ENCODE measurements at places on chromosomes 13 and 19. TPM values are rescaled to one million over a fixed set of nuclear protein-coding genes. Genes with fewer than 3 reads are reported as not detected.

DNA sequence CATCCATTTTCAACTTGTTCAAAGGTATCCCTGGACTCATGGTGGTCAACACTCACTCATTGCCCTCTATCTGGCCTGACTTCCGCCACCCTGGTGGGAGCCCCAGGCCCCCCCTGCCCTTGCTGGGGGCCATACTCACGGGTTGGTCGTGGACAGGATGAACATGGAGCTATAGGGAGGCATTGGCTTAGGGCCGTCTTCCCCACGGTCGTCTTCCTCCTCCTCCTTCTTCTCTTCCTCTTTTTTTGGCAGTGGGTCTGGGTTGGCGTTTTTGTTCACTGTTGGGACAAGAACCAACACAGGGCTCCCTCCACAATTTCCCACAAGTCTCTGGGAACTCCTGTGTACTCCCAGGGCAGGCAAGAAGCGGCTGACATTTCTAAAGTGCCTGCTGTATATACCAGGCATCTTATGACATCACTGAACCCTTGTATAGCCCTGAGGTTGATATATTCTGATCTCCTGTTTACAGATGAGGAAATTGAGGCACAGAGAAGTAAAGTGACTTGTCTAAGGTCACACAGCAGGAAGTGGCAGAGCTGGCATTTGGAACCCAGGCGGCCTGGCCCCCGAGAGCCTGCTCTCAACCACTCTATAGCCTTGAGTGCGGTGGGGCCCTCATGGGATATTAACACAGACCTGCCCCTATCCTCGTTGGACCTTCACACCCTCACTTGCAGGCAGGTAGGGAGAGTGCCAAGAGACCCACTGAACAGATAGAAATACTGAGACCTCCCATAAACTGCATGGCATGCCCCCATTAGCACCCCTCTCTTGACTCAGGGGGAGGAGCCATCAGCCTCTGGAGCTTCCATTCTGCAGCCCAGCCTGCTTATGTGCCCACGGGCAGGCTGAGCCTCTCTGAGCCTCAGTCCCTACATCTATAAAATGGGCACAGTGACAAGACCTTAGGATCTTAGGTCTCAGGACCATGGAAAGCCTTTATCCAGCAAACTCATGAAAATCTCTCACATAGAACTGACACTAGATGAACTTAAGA is 135.0 kb downstream of the IER2 start:
- no peak for DNase-seq

DNA sequence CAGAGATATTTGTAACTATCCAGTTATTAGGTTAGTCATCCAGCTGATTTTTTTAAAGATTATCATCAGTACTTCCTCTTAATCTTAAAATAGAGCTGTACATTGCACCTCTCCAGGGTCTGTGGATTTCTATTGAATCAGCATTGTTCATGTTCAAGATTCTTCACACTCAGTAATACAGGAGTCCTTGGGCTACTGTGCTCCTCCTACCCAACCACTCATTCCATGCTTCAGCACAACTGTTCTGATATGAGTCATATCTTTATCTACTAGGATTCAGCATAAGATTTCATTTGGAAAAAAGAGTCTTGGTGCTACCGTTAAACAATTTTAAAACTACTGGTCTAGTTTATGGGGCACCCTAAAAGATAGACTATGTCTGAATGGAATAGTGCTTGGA is 357.8 kb downstream of the DCT start:
- DNase-seq: no peak

DNA sequence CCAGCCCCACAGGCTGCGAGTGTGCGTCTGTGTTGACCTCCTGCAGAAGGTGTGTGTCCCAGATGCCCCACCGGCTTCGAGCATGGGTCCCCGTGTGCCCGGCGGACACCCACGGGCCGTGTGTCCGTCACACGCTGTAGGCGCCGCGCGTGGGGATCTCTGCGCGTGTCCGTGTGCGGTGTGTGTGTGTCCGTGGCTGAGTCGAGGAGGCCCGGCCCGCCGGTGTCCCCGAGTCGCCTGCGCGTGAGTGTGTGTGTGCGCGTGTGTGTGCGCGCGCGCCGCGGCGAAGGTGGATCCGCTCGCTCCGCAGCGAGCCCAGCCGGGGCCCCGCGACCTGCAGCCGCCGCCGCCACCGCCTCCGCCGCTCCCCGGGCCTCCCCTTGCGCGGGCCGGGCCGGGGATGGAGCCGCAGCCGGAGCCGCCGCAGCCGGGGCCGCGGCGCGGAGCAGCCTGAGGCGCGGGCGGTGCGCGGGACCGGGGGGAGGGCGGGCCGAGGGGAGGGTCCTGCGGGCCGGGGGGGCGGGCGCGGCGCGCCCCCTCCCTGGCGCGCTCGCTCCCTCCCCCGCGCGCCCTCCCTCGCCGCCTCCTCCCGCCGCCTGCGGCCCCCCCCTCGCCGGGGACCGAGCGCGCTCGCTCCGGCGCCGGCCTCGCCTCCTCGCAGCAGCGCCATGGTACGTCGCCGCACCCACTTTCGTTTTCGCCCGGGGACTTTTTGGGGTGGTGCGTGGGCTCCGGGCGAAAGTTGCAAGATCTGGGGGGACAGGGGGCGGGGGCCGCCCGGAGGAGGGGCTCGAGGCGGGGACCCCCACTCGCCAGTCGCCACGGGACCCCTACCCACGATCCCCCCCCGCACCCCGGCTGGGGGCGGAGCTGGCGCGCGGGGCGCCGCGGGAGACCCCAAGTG is 7.1 kb upstream of the NFIC start:
- no peak for DNase-seq

The PGLYRP1 gene
- total RNA-seq: not detected

The LGALS4 gene
- total RNA-seq: 1.0 TPM

The COL4A1 gene
- 266 TPM for total RNA-seq

GRCh38 chr13:46352805-46353204 is 34.2 kb downstream of the RUBCNL start:
- no peak for DNase-seq

GRCh38 chr19:55597501-55597921 is 1.8 kb downstream of the FIZ1 start:
- no peak for DNase-seq

GRCh38 chr19:38850436-38850975 is 720 bp upstream of the HNRNPL start:
- DNase-seq: peak; percentile 100

The RAP2A gene
- 248 TPM for total RNA-seq

The TUBA3C gene
- total RNA-seq: not detected

The PLA2G4C gene
- 10.4 TPM for total RNA-seq

DNA sequence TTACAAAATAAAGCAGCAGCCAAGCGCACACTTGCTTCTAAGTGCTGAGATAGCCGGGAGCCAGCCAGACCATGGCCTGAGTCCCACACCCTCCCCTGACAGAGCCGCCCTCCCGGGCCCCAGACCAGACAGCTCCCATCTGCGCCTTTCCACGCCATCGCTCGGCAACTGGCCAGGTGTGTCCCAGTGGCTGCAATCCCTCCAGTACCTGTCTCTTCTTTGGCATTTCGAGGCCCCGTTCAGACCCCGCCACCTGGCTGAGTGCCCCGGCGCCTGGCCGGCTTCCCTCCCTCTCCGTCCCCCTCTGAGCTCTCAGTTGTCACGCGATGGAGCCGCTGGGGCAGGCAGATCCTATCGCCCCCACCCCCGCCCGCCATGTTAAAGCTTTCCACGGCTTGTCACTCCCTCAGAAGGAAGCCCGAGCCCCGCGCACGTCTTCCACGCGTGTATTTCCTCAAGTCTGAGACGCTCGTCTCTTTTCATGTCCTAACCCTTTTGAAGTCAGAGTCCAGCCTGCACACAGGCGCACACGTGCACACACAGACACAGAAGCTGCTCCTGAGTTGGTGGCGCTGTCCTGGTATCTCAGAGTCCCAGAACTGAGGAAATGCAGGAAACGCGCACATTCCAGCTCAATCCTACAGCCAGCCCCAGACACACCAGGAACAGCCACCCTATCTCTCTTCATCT is 7.9 kb downstream of the MLLT1 start:
- no peak for DNase-seq

- DNase-seq: no peak
These were observed 3.4 kb downstream of the FARSA start for GRCh38 chr19:12930002-12930645.

- DNase-seq: no peak
These were observed at the start of gene CEACAM1 for GRCh38 chr19:42528354-42529247. TSS of gene CEACAM1 (minus strand) at chr19:42528481. CDS start at chr19:42528374, 107 bp downstream.

- DNase-seq: no peak
These were observed 134.8 kb upstream of the SPRY2 start for GRCh38 chr13:80475718-80476117.

The LGALS14 gene
- total RNA-seq: 0.28 TPM

DNA sequence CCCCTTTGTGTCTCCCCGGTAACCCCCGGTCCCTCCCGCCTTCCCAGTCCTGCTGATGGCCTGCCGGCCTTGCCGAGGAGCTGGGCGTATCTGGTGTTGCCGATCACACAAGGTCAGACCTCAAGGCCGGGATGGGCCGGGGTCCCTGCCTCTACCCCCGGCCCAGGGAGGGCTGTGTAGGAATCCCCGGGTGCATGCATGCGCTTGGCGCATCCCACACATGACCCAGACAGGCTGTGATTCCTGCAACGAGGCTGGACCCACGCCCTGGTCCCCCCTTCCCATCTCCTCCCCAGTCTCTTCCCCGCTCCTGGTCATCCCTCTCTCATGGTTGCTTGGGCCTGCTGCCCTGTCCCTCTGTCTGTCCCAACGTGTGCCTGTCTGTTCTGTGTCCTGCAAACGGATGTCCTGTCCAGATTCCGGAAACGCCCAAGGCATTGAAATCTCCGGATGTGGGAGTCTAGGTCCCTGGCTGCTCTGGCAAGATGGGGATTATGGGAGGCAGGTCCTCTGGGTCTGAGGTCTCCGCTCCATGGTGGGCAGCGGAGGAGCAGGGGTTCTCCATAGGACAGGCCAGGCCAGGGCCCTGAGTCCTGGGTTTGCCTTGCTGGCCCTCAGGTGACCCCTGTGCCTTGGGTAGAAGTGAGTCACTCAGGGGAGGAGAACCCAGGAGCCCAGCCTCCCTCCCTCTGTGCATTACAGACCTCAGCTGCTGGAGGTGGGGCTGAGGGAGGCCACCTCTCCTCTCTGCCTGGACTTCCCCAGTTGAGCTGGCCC is 1.6 kb downstream of the PKN1 start:
- DNase-seq: no peak

GRCh38 chr13:30581582-30581981 is 36.1 kb upstream of the USPL1 start:
- peak; percentile 18 for DNase-seq

DNA sequence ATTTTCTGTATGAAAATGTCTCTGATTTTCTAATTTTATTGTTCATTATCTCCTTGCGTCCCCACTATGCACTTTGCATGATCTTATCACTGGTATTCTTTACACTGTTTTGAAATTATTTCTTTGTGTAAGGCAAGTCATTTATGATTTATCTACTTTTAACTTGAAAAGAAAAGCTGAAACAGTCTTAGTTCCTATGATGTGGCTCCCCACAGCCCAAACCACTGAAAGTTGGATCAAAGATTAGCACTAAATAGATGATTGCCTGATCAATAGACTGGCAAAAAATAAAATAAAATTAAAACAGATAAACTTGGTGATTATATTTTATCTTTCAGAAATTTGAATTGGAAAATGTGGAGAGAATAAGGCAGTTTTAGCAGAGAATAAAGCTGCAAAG is 1101.9 kb downstream of the PCDH9 start:
- DNase-seq: no peak

The TMPRSS9 gene
- 0.33 TPM for total RNA-seq

The HIPK4 gene
- total RNA-seq: 0.10 TPM

The C2CD4C gene
- 9.4 TPM for total RNA-seq

DNA sequence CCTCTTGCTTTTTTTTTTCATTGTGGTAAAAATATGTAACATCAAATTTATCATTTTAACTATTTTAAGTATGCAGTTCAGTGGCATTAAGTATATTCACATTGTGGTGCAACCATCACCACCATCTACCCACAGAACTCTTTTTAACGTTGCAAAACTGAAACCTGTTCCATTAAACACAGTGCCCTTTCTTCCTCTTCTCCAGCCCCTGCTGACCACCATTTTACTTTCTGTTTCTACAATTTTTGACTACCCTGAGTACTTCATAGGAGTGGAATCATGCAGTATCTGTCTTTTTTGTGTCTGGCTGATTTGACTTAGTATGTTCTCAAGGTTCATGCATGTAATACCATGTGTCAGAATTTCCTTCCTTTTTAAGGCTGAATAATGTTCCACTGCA is 153.1 kb downstream of the FGF9 start:
- no peak for DNase-seq

DNA sequence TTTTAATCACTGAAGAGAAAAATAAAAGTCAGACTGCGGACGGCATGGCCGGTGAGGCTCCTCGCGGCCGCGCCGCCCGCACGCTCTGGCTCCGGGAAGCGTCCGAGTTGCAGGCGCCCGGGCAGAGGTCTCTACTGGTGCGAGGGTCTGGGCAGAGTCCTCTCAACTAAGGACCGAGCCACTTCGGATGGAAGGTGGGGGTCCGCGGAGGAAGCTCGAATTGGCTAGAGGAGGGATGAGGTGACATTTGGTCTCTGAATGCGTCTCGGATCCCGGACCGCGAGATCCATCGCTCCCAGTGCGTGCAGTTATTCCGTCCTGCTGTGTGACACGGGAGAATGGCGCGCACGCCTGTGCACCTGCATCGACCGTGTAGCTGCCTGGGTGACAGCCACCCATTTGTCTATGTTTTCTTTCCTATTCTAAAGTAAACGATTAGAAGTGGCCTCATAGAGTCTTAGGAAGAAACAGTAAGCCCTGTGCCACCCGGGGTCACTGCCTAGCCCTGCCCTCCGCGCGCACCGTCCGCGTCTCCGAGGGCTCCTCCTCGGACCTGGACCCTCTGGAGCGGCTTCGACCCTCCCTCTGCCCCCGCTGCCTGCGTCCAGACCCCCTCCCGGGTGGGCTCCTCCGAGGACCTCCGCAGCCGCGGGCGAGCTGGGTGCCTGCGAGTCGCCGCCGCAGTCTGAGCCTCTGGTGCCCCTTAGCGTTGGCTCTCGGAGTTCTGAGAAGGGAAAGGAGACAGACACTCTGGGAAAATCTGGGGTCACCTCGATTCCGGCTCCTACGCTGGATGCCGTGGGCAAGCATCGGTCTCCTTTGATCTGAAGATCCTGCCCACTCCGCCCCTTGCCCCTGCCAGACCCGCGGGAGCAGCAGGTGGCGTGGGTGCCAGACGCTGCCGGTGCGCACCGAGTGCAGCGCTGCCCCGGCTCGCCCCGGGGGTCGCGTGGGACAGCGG is 347.4 kb downstream of the LIG4 start:
- DNase-seq: peak; percentile 91

- peak; percentile 42 for DNase-seq
These were observed 332.2 kb downstream of the MYO16 start for GRCh38 chr13:108961542-108962125.

GRCh38 chr13:43232873-43233265 is 209.5 kb downstream of the DNAJC15 start:
- no peak for DNase-seq

The ZIC2 gene
- 23.2 TPM for total RNA-seq

The OR7A5 gene
- 0.39 TPM for total RNA-seq

The ATP11A gene
- 24.7 TPM for total RNA-seq
